ENCODE measurements at places on chromosomes 1 and 21.

- no peak for DNase-seq
Observed at GRCh38 chr1:21696931-21697330, 27.8 kb upstream of the RAP1GAP start.

DNA sequence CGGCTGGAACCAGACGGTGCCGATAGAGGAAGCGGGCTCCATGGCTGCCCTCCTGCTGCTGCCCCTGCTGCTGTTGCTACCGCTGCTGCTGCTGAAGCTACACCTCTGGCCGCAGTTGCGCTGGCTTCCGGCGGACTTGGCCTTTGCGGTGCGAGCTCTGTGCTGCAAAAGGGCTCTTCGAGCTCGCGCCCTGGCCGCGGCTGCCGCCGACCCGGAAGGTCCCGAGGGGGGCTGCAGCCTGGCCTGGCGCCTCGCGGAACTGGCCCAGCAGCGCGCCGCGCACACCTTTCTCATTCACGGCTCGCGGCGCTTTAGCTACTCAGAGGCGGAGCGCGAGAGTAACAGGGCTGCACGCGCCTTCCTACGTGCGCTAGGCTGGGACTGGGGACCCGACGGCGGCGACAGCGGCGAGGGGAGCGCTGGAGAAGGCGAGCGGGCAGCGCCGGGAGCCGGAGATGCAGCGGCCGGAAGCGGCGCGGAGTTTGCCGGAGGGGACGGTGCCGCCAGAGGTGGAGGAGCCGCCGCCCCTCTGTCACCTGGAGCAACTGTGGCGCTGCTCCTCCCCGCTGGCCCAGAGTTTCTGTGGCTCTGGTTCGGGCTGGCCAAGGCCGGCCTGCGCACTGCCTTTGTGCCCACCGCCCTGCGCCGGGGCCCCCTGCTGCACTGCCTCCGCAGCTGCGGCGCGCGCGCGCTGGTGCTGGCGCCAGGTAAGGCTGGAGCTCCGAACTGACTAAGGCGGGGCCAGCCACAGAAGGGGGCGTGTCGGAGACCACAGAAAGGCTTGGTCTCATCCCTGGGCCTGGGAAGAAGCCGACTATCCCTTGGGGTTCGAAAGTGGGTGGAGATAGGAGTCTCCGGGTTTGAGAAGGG, 486 bp downstream of the SLC27A3 start:
- peak; percentile 84 for DNase-seq

GRCh38 chr1:179298952-179299351, 5.4 kb downstream of the SOAT1 start:
- no peak for DNase-seq

DNA sequence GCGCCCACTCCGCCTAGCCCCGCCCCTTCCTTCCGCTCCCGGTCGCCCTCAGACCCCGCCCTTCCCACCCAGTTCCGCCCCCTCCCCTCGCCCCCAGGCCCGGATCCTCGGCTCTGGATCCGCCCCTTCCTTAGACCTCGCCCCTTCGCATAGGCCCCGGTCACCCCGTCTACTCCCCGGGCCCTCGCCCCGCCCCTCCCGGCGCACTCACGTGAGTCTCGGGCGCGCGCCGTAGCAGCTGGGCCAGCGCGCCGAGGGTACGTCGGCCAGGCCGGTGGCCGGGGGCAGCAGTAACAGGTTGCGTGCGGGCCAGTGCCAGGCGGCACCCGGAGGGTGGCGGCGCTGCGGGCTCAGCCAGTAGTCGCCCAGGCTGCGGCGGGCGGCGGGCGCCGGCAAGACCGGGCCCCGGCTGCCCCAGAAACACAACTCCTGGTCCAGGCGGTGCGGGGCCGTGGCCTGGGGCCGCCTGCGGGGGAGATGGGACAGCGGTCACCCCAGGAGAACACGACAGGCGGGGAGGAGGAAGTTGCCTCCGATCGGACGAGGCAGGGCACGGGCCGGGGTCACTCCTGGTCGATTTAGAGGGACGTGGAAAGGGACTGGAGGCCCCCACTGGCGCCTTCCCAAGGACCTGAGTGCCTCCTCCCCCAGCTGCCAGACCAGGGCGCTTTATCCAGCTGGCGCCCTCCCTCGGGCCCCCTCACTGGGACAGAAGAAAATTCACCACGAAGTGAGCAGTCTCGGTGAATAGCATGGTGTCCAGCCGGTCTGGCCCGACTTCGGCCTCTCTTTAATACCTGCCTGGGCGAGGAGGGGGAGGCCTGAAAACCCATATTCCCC, 10.7 kb downstream of the FAM229A start:
- peak; percentile 82 for DNase-seq

DNA sequence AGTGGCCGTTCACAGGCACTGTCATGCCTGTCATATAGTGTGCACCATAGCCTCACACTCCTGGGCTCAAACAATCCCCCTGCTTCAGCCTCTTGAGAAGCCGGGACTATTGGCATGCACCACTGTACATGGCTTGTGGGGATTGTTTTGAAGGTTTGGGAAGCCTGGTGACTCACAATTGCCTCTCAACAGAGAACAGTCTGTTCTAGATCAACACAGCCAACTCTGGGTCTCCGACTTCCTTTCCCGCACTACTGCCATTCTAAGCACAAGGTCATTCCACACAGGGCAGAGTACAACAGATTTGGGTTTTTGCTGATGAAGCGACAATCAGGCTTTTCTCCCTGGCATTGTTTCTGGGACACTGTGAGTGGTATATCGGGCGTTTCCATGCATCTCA, 15.5 kb upstream of the AHCTF1 start:
- no peak for DNase-seq

- DNase-seq: no peak
Observed at GRCh38 chr1:45930258-45931150, 127.1 kb downstream of the MAST2 start.

DNA sequence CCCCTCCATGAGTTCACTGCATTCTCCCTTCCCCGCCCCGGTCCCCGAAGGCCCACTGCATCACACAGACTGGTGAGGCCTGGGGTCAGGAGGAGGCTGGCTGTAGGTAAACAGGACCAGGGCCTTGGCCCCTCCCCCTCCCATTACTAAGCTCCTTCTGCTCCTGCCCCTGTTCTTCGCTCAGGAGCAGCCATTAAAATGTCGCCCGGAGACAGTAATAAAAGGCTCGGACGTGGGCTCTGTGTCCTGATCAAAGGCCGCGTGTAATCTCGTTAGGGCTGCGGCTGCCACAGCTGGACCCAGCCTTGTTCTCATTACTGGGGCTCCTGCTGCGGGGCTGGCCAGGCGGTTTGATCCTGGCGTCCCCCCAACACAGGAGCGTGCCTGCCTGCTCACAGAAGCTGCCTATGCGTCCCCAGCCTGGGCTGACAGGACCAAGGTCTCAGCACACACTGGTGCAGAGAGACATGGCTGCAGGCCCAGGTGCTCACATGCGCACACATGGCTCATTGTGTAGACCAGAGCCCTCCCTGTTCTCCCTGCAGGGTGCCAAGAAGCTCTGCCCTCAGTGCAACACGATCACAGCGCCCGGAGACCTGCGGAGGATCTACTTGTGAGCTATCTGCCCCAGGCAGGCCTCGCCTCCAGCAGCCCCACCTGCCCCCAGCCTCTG, 24.0 kb downstream of the TMEM53 start:
- no peak for DNase-seq

DNA sequence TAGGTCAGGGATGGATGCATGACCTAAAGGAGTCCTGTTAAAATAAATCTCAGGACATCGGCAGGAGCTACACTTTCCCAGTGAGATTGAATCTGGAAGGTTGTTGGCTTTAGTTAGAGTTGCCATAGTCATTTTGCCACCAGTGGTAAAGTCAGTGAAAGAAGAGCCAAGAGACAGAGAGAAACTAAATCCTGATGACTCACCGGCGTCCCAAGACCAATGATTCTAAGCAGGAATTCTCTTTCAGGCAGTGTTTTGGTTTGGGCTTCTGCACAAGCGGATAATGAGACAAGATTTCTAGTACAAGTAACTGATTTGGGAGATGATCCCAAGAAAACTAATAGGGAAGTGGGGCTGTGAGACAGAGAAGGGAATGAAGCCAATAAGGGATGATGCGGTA, 88.8 kb upstream of the ETS2 start:
- no peak for DNase-seq

DNA sequence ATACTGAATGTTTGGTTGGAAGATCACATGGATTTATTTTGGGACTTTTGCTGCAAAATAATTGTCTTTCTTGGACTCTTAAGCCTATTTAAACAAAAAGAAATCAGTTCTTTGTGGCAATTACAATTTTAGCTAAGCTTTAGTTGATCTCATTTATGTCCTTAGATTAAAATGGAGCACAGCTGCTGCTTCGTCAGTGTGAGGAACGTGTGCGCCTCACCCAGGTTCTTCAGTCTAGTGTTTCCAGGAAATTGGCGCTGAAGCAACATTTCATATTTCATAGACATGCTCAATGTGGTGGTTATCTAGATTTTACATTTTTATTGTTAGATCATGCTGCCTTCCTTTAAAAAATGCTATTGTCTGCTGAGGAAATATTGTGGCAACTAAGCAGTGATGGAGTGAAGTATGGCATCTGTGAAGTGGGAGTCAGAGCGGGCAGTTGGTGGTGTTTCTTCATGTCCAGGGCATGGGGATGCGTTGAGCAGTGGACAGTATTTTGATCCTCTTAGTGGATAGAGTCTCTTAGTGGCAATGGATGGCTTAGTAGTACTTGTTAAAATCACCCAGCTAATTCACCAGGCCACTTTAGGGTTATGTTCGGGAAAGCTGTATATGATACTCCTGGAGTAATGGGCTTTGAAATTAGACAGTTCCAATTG, 5.6 kb downstream of the DDI2 start:
- no peak for DNase-seq

GRCh38 chr1:89736937-89737733, 83.7 kb upstream of the LRRC8D start:
- no peak for DNase-seq

DNA sequence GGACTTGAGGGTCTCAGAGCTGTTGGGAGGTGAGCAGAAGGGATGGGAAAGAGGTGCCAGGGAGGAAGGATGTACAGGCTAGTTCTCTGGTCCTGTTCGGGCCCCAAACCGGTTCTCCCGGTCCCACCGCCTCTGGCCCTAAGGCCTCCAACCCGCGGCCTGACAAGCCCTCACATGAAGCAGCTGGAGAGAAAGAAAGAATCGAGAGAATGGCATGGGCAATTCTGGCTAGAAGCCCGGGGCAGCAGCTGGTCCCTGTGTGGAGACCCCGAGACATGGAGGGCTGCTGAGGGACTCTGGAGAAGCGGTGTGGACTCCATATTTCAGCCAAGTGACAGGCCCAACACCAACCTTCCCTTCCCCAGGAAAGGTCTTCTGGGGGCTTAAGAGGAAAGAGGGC, 730 bp downstream of the CDC42SE1 start:
- no peak for DNase-seq

DNA sequence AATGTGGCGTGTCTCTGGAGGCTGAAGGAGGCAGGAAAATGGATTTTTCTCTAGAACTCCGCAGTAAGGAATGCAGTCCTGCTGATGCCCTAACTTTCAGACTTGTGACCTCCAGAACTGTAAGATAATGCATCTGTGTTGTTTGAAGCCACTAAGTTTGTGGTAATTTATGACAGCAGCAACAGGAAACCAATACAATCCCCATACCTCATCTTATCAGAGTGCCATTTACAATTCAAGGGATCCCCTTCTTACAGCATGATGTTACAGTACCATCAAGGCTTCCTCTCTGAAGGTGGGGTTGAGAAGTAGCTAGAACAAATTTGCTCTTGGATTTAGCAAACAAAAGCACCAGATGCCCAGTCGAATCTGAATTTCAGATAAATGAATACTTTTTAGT, 21.6 kb downstream of the ABCA4 start:
- no peak for DNase-seq

GRCh38 chr1:196078691-196079090, 529.5 kb downstream of the KCNT2 start:
- no peak for DNase-seq

DNA sequence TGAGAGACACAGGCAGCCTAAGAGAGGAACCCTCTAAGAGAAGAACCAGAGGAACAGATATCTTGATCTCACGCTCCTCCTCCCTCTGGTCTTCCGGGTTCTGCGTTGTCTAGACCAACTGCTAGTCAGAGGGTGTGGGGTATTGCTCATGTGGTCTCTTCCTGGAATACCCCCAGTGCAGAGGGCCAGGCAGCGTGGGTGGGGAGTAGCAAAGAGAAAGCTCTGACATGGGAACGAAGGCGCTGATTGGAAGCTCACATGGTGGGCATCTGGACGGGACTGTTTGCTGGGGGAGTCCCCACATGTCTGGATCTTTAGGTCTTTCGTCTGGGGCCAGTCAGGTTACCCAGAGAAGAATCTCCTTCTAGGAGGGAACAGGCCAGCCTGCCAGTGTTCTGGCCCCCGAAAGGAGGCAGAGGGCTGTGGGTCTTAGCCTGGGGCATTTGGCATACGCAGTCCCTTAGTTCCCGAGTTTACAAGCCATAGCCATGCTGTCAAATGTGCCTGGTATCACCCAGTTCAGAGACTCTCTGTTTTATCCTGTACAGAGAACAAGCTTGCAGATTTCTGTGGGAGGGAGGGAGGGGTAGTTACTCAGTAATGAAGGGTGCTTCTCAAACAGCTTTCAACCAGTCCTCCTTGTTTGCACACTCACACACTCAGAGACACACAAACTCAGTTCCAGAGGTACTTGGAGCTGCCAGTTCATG, 18.3 kb upstream of the IL6R start:
- DNase-seq: no peak

DNA sequence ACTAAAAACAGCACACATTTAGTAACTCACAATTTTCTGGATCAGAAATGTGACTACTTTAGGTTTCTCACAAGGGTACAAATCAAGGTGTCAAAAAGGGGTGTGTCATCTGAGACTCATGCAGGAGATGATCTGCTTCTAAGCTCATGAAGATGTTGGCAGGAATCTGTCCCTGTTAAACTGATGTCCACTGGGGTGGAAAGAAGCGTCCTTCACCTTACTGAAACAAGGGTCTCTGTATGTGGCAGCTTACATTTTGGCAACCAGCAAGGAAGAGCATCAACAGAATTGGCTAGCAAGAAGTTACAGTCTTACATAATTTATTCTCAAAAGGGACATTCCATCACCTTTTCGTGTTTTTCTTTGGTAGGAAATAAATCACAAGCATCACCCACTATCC, 1223.8 kb downstream of the AMY1C start:
- DNase-seq: no peak

DNA sequence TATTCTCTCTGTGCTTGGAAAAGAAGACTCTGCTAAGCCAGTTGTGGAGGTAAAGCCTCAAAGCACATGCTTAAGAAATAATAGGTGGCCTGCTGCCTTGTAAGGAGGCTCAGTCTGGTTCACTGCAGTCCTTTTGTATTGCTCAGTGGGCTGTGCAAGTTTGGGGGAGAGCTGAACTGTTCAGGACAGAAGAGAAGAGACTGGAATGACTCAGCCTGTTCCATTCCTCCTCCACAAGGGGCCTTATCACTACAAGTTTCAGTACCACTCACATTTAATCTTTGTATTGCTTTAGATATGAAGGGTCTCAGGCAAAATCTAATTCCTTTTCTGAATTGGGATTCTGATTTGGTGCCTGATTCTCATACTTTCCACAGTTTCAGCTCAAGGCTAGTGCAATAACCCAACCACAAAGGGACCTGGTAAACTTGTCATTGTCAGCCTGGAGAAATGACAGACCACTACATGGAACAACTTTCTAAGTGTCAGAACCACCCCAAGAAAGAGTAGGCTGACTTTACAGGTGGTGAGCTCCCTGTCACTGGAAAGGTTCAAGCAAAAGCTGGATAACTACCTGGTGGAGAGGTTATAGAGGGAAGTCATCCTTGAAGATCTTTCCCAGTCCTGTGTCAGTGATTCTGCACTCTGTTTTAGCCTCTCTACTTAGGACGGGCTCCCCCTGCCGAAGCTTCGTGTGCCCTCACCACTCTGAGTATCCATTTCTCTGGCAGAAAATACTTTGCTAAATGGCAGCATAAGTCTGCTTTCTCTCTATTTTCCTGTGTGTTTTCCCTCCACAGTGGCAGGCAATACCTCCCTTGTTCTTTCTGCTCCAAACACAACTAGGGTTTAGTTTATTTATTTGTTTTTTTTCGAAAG, 162.9 kb upstream of the GJB5 start:
- DNase-seq: no peak

GRCh38 chr1:46352363-46352762, 11.8 kb downstream of the NSUN4 start:
- DNase-seq: no peak

Data from iPS DF 6.9 (cell line).